NCI-H2171 treated with DMSO at 0.1 percent for 48 hours (cell line): ENCODE measurements at places on chromosomes 11 and 22.

GRCh38 chr22:44975427-44976262, 34.2 kb downstream of the PHF21B start:
- DNase-seq, result no peak

DNA sequence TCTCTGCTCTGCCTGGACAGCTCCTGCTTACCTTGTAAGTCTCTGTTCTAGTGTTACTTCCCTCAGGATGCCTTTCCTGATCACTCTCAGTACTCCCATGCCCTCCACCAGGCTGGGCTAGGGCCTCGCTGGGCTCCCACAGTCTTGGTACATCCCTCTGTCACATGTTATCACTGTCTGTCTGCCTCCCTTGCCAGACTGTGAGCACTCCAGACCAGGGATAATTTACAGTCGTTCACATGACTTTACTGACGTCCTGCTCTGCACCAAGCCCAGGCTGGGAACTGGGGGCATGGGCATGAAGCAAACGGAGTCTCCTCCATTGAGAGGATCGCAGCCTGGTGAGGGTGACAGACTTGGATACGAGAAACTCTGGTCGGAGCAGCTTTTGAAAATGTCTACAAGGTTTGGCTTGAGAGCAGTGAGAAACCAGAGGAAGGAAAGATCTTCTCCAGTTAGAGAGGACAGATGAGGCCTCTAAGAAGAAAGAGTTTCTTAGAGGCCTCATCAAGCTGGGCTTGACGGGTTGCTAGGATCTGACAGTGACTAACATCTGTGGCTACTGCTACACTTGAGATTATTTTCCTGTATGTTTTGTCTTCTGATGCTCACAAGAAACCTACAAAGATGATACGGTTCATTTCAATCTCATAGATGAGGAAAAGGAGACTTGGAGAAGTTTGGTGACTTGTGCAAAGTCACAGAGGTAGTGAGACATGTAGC, 12.5 kb downstream of the USP35 start:
- DNase-seq, result no peak

DNA sequence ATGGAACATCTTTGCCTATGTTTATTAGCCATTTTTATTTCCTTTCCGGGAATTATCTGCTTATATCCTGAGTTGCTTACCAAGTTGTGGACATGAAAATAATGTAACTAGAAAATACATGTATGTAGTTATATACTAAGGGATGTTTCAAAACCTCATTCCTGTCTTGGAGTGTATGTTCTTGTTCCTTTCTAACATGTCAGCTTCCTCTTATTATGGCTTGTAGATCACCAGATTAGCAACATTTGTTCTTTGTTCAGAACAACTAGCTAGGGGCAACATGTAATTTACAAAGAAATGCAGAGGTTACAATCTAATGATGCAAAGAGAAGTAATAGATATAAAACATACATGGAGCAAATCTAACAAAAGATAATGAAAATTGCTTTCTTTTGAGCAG, 13.1 kb upstream of the TMEM123 start:
- no peak for DNase-seq

GRCh38 chr11:117633186-117633754, 163.7 kb downstream of the DSCAML1 start:
- no peak for DNase-seq

GRCh38 chr22:40757071-40757470, 62.1 kb downstream of the SLC25A17 start:
- peak; percentile 63 for DNase-seq

GRCh38 chr22:36541831-36542411, 13.0 kb upstream of the EIF3D start:
- DNase-seq, result no peak

- no peak for DNase-seq
Measured at GRCh38 chr11:86877503-86877902, 77.2 kb downstream of the PRSS23 start.

- no peak for DNase-seq
Measured at GRCh38 chr11:121453589-121454299, 977 bp upstream of the SORL1-AS1 start.

GRCh38 chr11:128417607-128418324, 169.6 kb downstream of the ETS1 start:
- DNase-seq, result no peak

GRCh38 chr22:46018859-46019258, 41.9 kb upstream of the WNT7B start:
- no peak for DNase-seq

GRCh38 chr11:69292221-69292648, 1.7 kb upstream of the MYEOV start:
- no peak for DNase-seq

DNA sequence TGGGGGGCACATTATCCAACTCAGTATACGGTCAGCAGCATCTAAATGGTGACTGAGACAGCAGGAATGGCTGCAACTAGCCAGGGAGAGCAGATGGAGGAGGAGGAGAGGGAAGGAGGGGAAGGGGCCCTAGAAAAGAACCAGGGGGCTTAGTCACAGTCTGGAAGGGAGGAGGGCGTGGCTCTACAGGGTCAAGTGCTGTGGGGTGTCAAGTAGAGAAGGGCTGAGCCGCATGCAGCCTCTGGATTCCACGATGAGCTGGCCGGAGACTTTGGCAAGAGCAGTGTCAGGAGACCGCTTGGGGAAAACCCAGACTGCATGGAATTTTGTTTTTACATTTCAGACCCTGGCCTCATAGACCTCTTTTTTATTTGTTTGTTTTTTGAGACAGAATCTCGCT, 25.8 kb upstream of the PPFIA1 start:
- no peak for DNase-seq
